Foreskin fibroblast (primary cell): ENCODE measurements at places on chromosomes 6 and 20.

DNA sequence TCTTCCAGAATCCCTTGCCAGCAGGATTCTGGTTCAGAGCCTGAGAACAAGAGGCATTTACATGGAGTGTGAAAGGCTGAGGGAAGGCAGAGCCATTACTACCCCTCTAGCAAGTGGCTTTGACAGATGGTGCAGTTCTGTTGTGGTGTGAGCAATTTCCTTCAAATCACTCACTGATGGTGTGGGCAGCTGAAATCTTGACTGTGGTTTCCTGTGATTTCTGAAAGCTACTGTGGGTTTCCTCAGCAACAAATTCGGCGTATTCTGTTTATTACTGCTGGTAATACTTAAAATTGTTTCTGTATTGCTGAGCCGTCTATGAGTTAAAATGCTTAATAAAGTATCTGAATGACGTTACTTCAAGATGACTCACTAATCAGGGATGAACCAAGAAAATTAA, 181.5 kb upstream of the TCF21 start:
- peak; percentile 86 for DNase-seq

DNA sequence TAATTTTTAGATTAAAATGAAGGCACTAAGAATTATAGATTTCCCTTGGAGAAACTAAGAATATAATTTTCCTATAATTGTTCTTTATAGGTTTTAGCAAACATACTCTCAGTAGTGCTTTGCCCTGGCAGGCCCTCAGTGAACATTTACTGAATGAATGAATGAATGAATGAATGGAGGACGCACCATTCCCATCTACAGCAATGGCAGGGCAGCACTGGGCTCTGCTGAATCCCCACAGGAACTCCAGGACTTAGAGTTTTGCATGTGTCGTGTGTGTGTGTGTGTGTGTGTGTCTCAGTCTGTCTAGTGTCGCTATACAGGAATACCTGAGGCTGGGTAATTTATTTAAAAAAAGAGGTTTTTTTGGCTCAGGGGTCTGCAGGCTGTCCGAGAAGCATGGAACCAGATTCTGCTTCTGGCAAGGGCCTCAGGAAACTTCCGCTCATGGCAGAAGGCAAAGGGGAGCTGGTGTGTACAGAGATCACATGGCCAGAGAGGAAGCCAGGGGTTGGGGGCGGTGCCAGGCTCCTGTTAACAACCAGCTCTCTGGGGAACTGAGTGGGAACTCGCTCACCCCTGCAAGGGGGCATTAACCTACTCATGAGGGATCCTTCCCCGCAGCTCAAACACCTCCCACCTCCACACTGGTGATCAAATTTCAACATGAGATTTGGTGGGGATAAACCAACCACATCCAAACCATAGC, 20.1 kb downstream of the RNASET2 start:
- DNase-seq: no peak

DNA sequence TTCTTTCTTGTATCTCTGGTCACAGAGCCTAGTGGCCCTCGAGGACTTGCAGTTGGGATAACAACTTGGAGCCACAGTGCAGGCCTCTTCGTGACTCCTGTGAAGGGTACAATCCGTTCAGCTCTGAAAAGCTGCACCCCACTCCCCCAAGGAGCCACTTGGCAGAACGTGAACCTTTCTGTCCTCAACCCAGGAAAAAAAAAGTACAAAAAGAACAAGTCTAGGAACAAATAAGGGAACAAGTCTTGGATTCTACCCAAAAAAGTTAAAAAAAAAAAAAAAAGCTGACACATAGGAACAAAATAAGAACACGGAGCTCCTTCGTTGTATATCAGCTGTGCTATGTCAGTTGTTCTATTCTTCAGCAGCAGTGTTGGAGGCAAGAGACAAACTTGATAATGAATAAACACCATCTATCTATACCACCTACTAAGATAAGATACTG, 77.9 kb upstream of the TULP1 start:
- DNase-seq: no peak

DNA sequence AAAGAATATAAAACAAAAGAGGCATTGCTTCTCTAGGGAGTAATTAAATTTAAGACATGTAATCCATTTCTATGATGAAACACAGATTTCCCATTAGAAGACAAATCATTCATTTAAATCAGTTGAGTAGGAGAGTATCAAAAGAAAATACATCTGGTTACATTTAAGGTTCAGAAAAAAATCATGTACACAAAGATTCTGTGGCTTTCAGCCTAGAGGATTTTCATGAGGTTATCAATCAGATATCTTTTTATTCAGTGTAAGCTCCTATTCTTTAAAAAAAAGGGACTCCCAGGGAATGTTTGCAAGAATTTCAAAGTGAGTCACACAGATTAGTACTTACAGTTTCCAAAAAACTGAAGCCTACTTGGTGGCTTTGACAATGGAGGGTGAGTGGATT, 24.9 kb downstream of the COL21A1 start:
- peak; percentile 60 for DNase-seq

GRCh38 chr20:46914789-46915379, 20.2 kb downstream of the EYA2 start:
- DNase-seq: peak; percentile 71

- DNase-seq: no peak
These were observed 5.9 kb upstream of the C6orf136 start for GRCh38 chr6:30641048-30641447.

DNA sequence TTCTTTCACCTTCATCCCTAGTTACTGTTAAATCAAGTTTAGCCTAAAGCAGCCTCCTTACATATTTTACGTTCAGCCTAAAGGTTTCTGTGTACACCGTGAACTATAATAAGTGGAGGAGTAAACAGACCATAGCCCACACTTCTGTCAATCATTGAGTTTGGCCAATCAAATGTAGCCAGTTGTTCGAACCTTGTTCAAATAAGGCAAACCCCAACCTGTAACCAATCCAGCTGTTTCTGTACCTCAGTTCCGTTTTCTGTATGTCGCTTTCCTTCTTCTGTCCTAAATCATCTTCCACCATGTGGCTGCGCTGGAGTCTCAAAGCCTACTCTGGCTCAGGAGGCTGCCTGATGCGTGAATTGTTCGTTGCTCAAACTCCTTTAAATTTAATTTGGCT, 1.8 kb upstream of the FBXO30 start:
- no peak for DNase-seq

DNA sequence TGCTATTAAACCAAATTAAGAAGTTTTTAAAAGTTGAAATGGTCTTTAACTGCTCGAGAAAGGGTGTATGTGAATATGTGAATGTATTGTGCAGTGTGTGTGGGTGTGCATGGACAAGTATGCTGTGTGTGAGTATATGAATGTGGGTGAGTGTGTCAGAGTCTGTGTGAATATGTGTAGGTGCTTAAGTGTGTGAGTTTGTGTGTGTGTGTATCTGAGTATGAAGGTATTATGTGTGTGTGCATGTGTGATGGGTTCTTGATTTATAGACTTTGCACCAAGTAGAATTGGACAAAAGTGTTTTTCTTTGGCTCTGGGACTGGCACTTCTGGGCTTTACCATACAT, 21.6 kb downstream of the EYA2 start:
- no peak for DNase-seq

- peak; percentile 12 for DNase-seq
These were observed 230.5 kb upstream of the RIN2 start for GRCh38 chr20:19527509-19527908.

- DNase-seq: no peak
These were observed 1.6 kb upstream of the ID4 start for GRCh38 chr6:19835605-19836004.

GRCh38 chr6:137051790-137052472, 7.2 kb upstream of the IL20RA start:
- no peak for DNase-seq

GRCh38 chr20:4949833-4950178, 51.5 kb downstream of the SLC23A2 start:
- DNase-seq: no peak

GRCh38 chr6:341914-342831, 49.4 kb upstream of the IRF4 start:
- DNase-seq: no peak

DNA sequence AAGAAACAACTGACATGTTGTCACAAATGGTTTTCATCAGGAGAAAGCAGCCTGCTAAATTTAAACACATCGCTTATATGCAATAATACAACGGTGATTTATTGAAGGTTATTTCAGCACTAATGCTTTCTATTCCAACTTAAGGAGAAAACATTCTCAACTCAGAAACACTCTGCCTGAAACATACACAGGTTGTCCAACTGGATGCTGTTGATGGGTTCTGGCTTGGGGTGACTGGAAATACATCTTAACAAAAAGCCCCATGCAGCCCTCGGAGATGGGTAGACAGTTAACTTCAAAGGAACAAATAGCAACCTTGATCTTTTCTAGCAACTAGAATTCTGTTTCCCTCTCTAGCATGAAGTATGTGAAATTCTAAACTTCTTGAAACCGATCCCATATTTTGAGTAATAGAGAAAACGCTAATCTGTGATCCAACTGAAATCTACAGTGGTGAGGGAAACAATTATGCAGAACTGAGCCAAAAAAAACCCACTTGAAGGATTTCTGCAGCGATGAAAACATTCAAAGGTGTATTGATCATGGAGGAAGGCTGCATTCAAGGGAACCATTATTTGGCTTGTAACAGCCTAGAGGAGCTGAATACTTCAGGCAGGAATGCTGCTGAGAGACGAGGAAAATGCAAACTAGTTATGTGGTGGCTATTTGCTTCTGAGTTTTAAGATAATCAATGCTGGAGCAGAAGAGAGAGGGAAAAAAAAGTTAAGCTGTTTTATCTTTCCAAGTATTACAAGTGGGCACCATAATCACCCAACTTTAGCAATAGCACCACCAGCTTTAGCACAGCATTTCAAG, 6.9 kb downstream of the ZMYND8 start:
- DNase-seq: no peak

- no peak for DNase-seq
These were observed 15.4 kb upstream of the SMIM13 start for GRCh38 chr6:11078266-11078665.
